Hepatocyte (in vitro differentiated cells): ENCODE measurements at places on chromosomes 11 and 22. TPM values are rescaled to one million over a fixed set of nuclear protein-coding genes. Genes with fewer than 3 reads are reported as not detected.

GRCh38 chr11:27209562-27210005 is 153.4 kb downstream of the CCDC34 start:
- peak; percentile 74 for DNase-seq

DNA sequence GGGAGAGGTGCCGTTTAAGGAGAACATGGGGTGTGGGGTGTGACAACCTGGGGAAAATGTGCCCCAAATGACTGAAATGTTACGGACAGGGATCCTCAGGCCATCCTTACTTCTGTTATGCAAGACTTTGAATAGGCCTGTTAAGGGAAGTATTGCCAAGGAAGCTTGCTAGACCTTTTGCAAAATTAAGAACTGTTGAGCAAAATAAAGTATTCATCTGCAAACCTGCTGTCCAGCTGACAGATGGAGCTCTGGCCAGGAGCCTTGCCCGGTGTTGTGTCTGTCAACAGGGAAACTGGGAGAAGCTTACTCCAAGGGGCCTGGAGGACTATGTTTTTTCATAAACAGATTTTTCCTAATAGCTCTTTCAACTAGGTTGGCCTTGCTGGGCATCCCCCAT is 48.0 kb downstream of the FAT3 start:
- DNase-seq = no peak

DNA sequence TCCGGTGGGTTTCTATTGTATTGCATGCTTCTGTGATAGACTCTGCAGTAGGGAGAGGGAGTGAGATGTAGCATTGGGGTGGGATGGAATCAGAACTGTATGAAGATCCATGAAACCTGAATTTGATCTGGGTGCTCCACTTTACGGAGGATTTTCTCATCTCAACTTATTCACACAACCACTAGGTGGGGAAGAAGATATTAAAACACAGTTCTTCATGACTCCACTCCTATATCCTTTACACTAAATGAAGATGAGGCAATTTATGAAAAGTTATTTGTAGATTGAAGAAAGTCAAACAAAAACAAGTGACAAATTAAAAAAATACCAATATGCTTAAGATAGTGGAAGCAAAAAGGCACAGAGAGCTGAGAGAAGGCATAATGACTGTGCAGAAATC is 92.6 kb upstream of the PDGFD start:
- no peak for DNase-seq

DNA sequence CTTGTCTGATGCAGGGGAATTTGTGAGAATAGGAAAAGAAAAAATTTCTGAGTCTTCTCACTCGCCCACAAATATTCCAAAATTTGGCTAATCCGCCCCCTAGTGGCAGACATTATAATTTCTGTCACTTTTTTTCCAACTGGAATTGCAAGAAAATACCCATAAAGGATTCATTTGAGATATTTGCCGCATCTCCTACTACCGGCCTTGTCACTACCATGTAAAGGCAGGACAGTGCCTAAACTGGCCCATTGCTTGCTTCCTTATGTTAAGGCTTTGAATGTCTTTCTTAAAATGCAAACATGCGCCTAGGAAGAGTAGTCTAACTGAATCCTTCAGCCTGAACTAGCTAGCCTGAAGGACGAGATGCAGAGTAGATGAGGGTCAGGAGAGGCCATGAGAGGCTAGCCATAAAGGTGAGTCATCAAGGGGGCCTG is 9.3 kb upstream of the CEP295 start:
- peak; percentile 43 for DNase-seq

DNA sequence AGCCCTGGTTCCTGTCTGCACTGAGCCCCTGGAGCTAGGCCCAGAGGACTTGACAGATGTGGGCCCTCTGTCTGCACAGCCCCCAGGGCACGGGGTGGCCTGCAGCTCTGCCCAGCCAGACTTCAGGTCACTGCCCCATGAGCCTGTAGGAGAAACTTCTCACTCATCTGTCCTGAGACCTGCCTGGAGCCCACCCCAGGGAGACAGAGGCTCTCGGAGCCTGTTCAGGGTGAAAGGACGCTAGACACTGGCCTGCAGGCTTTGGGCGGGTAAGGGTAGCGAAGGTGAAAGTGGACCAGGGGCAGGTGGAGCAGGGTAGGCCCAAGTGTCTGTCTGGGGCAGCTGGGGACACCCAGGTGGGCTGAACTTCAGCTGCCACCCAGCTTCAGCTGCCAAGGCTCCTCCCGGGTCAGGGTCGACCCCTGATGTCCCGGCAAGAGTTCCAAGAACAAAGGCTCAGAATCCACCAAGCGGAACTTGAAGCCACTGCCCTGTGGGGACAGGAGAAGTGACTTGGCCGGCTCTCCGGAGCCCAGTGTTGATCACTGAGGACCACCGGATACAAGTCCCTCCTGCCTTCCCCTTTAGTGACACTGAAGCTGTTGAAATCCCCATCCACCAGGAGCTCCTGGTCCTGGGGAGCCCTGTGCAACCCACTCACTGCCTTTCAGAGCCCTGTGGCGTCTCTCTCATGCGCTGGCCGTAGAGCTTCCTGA is 90.3 kb downstream of the KCNQ1 start:
- DNase-seq = no peak

DNA sequence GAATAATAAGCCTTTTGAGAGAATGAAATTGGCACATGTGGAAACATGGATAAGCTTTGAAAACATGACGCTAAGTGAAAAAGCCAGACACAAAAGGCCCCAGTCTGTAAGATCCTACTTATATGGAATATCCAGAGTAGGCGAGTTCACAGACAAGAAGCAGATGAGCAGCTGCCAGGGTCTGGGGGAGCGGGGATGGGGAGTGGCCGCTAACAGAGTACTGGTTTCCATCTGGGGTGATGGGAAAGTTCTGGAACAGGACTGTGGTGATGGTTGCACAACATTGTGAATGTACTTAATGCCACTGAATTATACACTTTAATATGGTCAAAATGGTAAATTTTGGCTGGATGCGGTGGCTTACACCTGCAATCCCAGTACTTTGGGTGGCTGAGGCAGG is 126.5 kb downstream of the SPATA19 start:
- DNase-seq = no peak

GRCh38 chr11:17183836-17184235 is 23.9 kb downstream of the PIK3C2A start:
- no peak for DNase-seq

DNA sequence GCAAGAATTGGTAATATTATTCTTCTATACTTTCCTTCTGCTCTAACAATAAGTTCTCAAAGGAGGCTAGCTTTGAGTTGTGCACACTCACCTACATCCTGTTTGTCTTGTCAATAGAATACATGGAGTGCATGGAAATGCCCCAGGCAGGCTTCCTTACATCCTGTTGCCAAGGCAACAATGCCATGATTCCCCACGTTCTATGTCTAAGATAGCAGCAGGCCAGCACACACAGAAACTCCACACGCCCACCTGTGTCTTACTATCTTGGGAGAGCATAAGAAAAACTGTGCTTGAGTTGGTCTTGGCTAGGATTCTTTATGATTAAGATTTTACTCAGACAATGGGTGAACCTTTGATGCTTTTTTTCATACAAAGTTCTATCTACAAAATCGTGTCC is 379.2 kb downstream of the AASDHPPT start:
- no peak for DNase-seq

DNA sequence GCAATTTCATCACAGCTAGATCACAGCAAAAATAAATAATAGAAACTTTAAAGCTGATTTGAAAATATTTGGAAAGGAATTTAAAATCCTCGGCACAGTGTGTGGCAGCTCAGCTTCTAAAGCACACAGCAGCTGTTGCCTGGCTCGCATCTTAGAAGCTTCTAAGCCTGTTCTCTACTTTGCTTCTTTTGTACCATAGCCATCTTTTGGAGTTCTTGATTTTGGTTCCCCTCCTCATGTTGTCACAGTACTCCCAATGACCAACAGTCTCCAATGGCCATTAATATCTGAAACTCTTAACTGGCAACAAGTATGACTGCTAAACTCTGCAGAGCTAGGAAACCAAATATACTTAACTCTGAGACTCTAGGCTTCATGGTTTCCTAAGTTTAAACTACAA is 28.8 kb downstream of the CHKA start:
- no peak for DNase-seq

DNA sequence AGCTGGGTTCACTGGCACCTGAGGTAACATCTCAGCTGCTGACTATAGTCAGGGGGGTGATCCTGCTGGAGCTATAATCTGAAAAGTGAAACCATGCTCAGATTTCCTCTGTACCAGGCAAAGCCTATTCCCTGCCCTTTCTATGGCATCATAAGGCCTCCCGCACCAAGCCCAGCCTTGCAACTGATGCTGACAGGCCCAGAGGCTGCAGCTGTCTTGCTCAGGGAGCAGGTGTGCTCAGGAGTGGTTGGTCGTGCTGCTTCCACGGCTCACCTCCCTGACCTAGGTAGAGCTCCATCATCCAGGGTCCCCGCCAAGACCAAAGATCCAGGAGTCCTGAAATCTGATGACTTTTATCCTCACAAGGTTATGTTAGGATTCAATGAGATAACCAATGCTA is 121.7 kb downstream of the FEZ1 start:
- DNase-seq = no peak

DNA sequence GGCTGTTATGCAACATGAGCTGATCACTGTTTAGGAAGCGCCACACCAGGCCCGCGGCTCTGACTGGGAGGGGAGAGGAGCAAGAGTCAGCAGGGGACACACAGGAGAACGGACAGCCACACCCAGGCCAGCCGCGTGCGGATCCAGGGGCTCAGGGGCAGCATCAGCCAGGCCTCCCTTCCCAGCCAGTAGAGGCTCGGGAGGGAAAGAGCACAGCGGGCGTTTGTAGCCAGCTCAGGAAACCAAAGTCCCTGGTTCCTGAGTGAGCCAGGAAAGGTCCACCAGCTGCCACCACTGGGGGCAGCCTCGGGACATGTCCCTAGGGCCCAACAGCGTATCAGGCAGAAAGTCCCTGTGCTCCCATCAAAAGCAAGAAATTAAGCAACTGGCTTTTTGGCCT is 71.8 kb upstream of the PITPNB start:
- DNase-seq = peak; percentile 51

DNA sequence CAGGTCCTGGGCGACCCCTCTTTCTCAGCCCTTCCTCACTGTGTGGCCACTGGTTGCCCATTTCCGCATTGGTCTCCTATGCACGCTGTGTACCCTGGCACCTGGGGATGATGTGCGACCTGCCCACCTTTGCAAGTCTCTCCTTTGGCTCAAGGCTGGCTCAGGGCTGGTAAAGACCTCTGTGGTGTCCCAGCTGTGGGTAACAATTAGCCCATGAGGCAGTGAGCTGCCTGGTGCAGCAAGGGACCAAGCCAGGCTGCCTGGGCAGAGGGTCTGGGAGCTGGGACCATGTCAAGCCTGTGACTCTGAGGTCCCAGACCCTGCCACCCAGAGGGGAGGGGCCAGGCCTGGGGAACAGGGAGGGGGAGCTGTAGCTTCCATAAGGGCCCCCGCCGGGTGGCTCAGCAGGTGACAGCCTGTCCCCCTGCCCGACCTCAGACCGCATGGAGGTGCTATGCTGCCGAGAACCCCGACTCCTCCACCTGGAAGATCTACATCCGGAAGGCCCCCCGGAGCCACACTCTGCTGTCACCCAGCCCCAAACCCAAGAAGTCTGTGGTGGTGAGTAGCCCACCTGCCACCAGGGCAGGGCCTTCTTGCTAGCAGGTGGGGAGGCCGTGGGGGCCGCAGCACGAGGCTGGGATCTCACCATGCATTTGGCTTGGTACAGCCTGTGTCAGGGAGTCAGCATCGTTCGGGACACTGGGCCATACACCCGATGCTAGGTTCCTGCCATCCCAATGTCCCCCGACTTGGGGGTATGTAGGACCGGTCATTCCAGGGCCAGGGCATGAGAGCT is 112.5 kb downstream of the KCNQ1OT1 start:
- peak; percentile 3 for DNase-seq

GRCh38 chr11:16924826-16925560 is 89.2 kb downstream of the PLEKHA7 start:
- peak; percentile 89 for DNase-seq

DNA sequence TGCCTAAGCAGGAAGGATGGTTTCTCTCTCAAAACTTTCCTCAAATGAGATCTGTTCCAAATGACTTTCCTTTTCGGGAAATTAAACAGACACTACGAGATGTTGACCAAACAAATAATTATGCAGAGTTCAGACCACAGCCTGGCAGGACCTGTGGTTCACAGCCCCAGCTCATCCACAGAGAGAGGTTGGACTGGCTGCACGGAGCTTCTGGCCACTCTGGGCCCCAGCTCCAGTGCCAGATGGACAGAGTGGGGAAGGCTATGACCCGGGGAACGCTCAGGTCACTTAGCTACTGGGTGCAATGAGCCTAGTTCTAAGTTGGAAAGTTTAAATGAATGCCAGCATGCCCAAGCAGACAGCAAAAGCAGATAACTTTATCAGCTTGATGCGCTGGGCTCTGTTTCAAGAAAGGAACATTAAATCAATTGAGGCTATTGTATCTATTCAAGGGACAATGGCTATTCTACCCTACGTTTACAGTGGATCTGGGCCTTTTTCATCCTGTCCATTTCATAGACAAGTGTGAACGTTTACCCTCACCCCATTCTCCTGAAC is 155.7 kb upstream of the NARS2 start:
- DNase-seq = no peak

DNA sequence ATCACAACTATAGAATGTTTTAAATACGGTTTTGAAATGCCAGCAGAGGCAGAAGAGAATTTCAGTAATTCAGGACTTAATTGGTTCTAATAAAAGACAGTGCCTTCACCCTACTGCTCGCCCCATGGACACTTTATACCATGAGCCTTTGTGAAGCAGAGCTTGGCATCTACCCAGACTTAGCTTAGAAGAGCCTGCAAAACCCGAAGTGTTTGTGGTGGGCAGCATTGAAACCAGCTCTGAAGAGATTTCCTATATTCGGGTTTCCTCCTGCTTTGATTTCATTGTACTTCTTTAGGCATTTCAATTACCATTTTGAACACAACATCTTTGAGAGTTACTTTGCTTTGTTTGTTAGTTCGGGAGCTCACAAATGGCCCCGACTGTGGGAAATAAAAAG is 185.1 kb upstream of the MTNR1B start:
- DNase-seq = no peak

DNA sequence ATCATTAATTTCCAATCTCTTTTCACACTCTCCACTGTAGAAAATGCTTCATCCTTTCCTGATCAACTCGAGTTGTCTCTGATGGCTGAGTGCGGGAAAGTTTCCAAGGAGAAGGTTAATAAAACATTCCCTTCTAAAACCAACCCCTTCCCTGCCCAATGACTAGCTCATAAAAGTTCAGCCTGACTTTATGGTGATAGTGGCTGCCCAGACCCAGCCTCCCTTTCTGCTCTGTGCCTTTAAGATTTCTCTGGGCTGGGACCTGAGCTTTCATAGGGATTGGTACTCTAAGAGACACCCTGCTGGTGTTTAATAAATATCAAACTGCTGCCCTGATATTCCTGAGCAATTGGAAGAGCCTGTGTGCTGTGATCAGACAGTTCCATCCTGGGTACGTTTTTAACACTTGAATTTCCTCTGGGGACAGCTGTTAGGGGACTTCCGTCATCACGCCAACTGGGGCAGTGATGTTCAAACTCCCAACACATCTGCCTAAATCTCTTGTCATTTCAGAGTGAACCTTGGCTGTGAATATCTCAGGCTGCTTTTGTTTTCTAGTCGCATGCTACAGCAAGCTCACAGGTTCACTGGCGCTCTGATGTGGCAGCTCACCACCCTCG is 195.0 kb upstream of the KIRREL3 start:
- no peak for DNase-seq

- no peak for DNase-seq
Observed at GRCh38 chr22:27274770-27275449, 526.6 kb downstream of the MN1 start.

The MPZL2 gene
- 47.2 and 52.3 TPM in 2 replicates for total RNA-seq

The TRIM49 gene
- not detected in 2 replicates for total RNA-seq

The HTATIP2 gene
- total RNA-seq = 31.5 and 51.3 TPM in 2 replicates

The DRAP1 gene
- 59.1 and 65.3 TPM in 2 replicates for total RNA-seq

The LRP4 gene
- 7.1 and 8.0 TPM in 2 replicates for total RNA-seq

The LRRC32 gene
- 14.7 and 25.5 TPM in 2 replicates for total RNA-seq

The ESAM gene
- total RNA-seq = 2.0 and 3.6 TPM in 2 replicates
